Natural killer cell treated with Interleukin-12 subunit alpha and Interleukin-12 subunit beta and Interleukin-15 and Interleukin-18, amount 100 ng/mL, for 72 hours (primary cell): ENCODE measurements at places on chromosomes 2 and 18. TPM values are rescaled to one million over a fixed set of nuclear protein-coding genes. Genes with fewer than 3 reads are reported as not detected.

DNA sequence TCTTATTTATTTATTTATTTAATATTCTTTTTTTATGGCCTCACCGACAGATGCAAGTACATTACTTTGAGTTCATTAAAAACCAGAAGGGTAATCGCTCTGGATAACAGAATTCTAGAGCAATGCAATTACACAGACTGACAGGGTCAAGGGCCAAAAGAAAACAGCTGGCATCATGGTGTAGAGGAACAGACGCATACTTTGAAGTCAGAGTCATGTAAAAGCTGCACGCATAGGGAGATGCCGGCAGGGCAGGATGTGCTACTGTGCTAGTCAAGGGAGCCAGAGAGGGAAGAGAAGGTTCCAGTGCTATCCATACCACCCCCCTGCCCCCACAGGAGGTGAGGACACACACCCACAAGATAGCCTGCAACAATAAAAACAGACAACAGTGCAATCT is 115.2 kb upstream of the TFCP2L1 start:
- H3K4me3 ChIP-seq, result no peak overlapping the region
- peaks cover 3% of the 10 kb centered on the region for H3K4me1 ChIP-seq
- DNase-seq, result no peak
- H3K27ac ChIP-seq, result no peak overlapping the region
- H3K36me3 ChIP-seq, result peaks cover 14% of the 10 kb centered on the region
- H3K27me3 ChIP-seq, result no peaks in the 10 kb centered on the region

DNA sequence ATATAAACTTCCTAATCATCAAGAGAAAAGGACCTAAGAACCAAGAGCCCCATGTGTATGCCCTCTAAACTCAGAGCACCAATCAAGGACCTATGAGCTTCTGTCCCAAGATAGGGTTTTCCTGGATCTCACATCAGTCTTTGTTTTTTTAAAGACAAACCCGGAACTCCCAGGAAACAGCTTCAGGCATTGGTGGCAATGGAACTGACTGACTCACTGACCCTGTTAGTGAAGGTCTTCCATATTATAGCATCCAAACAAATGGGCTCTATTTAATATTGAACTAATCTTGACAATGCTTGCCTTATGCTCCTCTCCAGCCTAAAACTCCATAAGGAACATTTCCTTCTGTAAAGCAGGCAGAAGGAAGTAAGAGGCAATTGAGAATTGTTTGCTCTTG is 63.5 kb upstream of the RPE start:
- H3K36me3 ChIP-seq, result no peaks in the 10 kb centered on the region
- H3K4me1 ChIP-seq, result no peaks in the 10 kb centered on the region
- no peak for DNase-seq

GRCh38 chr2:139963863-139964355 is 1183.7 kb upstream of the NXPH2 start:
- H3K27ac ChIP-seq, result no peak overlapping the region
- DNase-seq, result no peak
- H3K36me3 ChIP-seq, result no peaks in the 10 kb centered on the region
- H3K4me3 ChIP-seq, result no peak overlapping the region
- H3K4me1 ChIP-seq, result no peaks in the 10 kb centered on the region

GRCh38 chr2:146189541-146189940 is 1655.3 kb upstream of the ACVR2A start:
- no peak overlapping the region for H3K4me3 ChIP-seq
- no peak for DNase-seq
- no peaks in the 10 kb centered on the region for H3K27me3 ChIP-seq
- H3K36me3 ChIP-seq, result no peaks in the 10 kb centered on the region
- no peaks in the 10 kb centered on the region for H3K4me1 ChIP-seq

Gene MEIS1
- total RNA-seq, result 3.6 TPM

DNA sequence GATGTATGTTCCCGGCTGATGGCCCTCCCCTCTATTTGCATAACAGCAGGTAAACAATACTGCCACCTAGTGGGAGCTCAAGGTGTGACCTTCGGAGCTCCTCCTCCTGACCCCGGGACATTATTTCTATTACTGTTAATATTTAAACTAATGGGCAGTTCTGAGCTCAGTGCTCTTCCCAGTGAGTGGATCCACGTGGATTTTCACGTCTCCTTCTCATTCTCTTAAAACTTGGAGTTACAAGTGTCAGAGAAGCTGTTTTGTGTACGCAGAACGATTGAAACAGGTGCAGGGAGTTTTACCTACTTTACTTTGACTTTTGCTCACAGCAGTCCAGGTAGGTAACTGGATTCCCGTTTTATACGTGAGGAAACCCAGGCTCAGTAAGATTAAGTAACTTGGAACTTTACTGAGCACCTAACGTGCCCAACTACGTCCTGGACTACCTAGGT is 127.3 kb downstream of the PRKCE start:
- H3K27ac ChIP-seq, result no peak overlapping the region
- no peaks in the 10 kb centered on the region for H3K27me3 ChIP-seq
- DNase-seq, result peak; percentile 68

Gene ADRA2B
- total RNA-seq, result not detected
